Lower lobe of right lung (tissue), 2 donors: ENCODE measurements at places on chromosomes 1 and 21. TPM values are rescaled to one million over a fixed set of nuclear protein-coding genes. Genes with fewer than 3 reads are reported as not detected.

The RPE65 gene
- not detected for total RNA-seq

The SYT6 gene
- not detected for total RNA-seq

The SPRR1A gene
- total RNA-seq = not detected

The PTPRC gene
- total RNA-seq = 214 TPM

The DCDC2B gene
- total RNA-seq = 3.2 TPM

The SAMD13 gene
- total RNA-seq = 2.2 TPM

The CELF3 gene
- total RNA-seq = not detected

The AMY1B gene
- 5.8 TPM for total RNA-seq

The APCS gene
- total RNA-seq = not detected

- no peaks in the 10 kb centered on the region for H3K27me3 ChIP-seq
- H3K4me1 ChIP-seq = peaks cover 21% of the 10 kb centered on the region
- no peak for DNase-seq
- peaks cover 10% of the 10 kb centered on the region for H3K36me3 ChIP-seq
- no peak overlapping the region for H3K27ac ChIP-seq
Observed at GRCh38 chr21:43877936-43878575, 13.0 kb downstream of the AGPAT3 start.

GRCh38 chr1:70504821-70505193 lies 93.7 kb downstream of the CTH start:
- H3K27me3 ChIP-seq = no peaks in the 10 kb centered on the region
- no peak overlapping the region for H3K27ac ChIP-seq
- DNase-seq = no peak
- no peaks in the 10 kb centered on the region for H3K4me1 ChIP-seq
- no peaks in the 10 kb centered on the region for H3K36me3 ChIP-seq

- no peaks in the 10 kb centered on the region for H3K27me3 ChIP-seq
- no peak overlapping the region for H3K27ac ChIP-seq
- no peak overlapping the region for H3K4me3 ChIP-seq
- no peaks in the 10 kb centered on the region for H3K36me3 ChIP-seq
Observed at GRCh38 chr1:201769966-201770365, 59.0 kb upstream of the IPO9 start.

- H3K27me3 ChIP-seq = no peaks in the 10 kb centered on the region
- no peak for DNase-seq
- H3K4me1 ChIP-seq = peaks cover 39% of the 10 kb centered on the region
- no peaks in the 10 kb centered on the region for H3K36me3 ChIP-seq
Observed at GRCh38 chr1:203559523-203559922, 65.6 kb downstream of the OPTC start.

DNA sequence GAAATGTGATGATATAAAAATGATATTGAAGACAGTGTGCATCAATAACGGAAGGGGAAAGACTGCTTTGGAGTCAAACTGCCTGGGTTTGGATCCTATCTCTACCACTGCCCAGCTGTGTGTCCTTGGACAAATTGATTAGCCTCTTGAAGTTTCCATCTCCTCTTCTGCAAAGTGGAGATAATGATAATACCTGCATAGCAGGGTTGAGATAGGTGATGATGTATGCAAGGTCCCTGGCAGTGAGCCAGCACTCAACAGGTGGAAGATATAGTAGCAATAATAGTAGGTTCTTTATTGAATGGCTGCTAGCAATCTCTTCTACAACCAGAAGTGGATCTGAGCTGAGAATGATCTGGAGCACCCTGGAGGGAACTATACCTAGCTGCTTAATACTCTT lies 166.7 kb downstream of the MIS18A start:
- H3K27ac ChIP-seq = no peak overlapping the region
- DNase-seq = no peak
- H3K4me3 ChIP-seq = no peak overlapping the region
- no peaks in the 10 kb centered on the region for H3K27me3 ChIP-seq

- H3K4me3 ChIP-seq = no peak overlapping the region
- no peaks in the 10 kb centered on the region for H3K36me3 ChIP-seq
- peaks cover 6% of the 10 kb centered on the region for H3K27me3 ChIP-seq
- no peak for DNase-seq
- no peak overlapping the region for H3K27ac ChIP-seq
Observed at GRCh38 chr1:4594286-4594991, 60.0 kb upstream of the AJAP1 start.

DNA sequence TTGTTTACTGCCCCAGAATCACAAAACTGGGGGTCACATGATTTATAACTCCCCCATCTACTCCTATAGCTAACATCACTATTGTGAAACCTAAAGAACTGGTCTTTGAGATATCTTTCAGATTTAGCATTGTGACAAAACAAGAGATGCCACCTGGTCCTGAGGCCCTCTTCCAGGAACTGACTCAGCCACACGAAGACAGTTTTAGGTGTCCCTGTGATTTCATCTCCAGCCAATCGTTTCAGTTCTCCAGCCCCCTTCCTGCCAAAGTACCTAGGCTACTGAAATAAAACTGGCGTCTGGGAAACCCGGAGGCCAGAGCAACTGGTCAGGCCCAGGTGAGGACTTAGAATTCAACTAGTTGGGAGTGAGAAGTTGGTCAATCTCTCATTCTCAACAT lies 36.6 kb downstream of the TBX19 start:
- H3K4me3 ChIP-seq = no peak overlapping the region
- H3K4me1 ChIP-seq = no peaks in the 10 kb centered on the region
- DNase-seq = no peak

DNA sequence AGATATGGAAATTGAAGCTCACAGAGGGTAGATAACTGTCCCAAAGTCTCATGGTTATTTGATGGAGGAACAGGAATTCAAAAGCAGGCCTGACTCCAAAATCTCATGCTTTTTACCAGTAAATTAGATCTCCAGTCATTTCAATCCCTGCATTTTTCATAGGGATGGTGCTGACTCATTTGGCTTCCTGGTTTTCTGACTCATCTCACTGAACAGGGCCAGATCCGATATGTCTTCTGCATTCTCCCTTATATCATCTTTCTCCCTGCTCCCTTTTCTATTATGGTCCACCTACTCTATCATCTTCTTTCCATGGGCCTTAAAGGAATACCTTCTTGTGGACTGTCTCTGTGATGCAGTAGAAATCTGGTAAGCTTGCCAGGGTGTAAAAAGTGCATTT lies 187.2 kb downstream of the FGGY start:
- DNase-seq = no peak
- no peaks in the 10 kb centered on the region for H3K4me1 ChIP-seq
- H3K27ac ChIP-seq = no peak overlapping the region
- H3K36me3 ChIP-seq = no peaks in the 10 kb centered on the region
- no peaks in the 10 kb centered on the region for H3K27me3 ChIP-seq

- no peaks in the 10 kb centered on the region for H3K27me3 ChIP-seq
- H3K27ac ChIP-seq = no peak overlapping the region
- H3K36me3 ChIP-seq = peaks cover 43% of the 10 kb centered on the region
- no peak overlapping the region for H3K4me3 ChIP-seq
Observed at GRCh38 chr1:88800382-88801051, 90.8 kb downstream of the GTF2B start.

GRCh38 chr1:233614743-233615521 lies 1.0 kb downstream of the KCNK1 start:
- H3K36me3 ChIP-seq = no peaks in the 10 kb centered on the region
- DNase-seq = no peak
- H3K4me1 ChIP-seq = no peaks in the 10 kb centered on the region
- peak overlapping the region; percentile 76 for H3K27ac ChIP-seq

DNA sequence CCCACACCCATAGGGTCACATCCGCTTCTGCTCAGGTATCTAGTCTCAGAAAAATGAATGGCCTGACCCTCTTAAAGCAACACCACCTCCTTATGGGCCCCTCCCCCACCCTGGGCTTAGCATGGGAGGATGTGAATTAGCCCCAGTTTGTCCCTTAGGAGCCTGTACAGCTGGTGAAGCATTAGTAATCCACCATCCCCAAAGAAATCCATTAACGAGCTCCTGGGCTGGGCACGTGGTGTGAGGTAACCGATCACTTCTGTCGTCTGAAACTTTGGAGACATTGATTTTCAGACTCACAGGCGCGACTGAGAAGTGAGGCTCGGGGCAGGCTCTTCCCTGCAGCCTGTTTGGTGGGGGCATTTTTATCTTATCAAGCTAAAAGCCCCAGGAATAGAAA lies 10.5 kb downstream of the RASSF5 start:
- no peak overlapping the region for H3K27ac ChIP-seq
- H3K27me3 ChIP-seq = no peaks in the 10 kb centered on the region
- no peak overlapping the region for H3K4me3 ChIP-seq
- H3K36me3 ChIP-seq = no peaks in the 10 kb centered on the region
- no peak for DNase-seq

DNA sequence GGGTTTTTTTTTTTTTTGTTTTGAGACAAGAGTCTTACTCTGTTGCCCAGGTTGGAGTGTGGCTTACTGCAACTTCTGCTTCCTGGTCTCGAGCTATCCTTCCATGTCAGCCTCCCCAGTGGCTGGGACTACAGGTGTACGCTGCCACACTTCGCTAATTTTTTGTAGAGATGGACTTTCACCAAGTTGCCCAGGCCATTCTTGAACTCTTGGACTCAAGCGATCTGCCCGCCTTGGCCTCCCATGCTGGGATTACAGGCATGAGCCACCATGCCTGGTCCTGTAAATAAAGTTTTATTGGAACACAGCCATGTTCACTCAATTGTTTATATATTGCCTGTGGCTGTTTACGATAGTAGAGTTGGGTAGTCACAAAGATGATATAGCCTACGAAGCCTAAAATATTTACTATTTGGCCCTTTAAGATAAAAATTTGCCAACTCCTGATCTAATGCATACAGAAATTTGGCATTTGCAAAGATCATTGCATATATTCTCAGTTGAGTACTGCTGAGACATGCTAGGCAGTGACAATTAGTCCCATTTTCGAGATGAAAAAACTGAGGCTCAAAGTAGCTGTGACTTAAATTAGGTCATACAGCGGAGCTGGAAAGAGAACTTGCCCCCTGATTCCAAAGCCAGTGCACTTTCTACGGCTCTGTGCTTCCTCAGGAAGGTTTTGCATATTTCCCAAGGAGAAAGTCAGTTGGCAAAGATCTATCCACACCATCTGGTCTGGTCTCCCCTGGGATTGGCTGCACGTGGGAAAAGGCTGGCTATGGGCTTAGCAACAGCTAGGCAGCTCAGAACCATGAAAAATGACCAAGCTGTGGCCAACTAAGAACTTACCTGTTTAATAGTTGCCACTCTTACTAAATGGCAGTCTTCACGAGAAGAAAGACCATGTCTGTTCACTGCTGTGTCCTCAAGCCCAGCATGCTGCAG lies 19.4 kb downstream of the MECR start:
- no peak for DNase-seq
- H3K27me3 ChIP-seq = no peaks in the 10 kb centered on the region
- no peaks in the 10 kb centered on the region for H3K4me1 ChIP-seq

GRCh38 chr1:2299131-2299627 lies 71.1 kb downstream of the SKI start:
- peaks cover 80% of the 10 kb centered on the region for H3K4me1 ChIP-seq
- H3K27ac ChIP-seq = peak overlapping the region; percentile 93
- H3K4me3 ChIP-seq = peak overlapping the region; percentile 46
- peaks cover 14% of the 10 kb centered on the region for H3K36me3 ChIP-seq
- peak; percentile 78 for DNase-seq

DNA sequence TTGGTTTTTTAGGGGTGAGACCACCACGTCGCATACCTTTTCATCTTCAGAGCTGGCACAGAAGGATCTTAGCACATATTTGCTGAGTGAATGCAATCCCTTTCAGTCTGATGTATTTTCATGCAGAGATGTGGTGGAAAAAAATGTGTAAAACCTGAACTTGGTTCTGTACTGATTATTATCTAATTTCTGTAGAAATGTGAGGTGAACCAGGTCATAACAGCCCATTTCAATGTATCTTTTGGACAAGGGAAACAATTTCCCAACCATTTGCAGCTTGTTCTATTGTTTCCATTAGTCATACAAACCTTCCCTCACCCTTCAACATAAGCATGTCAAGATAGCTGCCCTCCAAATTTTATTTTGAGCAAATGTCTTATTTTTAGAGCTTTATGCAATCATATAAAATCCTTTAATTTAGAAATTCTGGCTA lies 46.8 kb upstream of the RUNX1 start:
- H3K4me3 ChIP-seq = no peak overlapping the region
- H3K27ac ChIP-seq = no peak overlapping the region
- no peaks in the 10 kb centered on the region for H3K36me3 ChIP-seq
- H3K27me3 ChIP-seq = no peaks in the 10 kb centered on the region

GRCh38 chr1:223708001-223708359 lies 4.4 kb upstream of the CAPN2 start:
- H3K27ac ChIP-seq = peak overlapping the region; percentile 71
- no peak for DNase-seq
- no peaks in the 10 kb centered on the region for H3K27me3 ChIP-seq
- no peak overlapping the region for H3K4me3 ChIP-seq

DNA sequence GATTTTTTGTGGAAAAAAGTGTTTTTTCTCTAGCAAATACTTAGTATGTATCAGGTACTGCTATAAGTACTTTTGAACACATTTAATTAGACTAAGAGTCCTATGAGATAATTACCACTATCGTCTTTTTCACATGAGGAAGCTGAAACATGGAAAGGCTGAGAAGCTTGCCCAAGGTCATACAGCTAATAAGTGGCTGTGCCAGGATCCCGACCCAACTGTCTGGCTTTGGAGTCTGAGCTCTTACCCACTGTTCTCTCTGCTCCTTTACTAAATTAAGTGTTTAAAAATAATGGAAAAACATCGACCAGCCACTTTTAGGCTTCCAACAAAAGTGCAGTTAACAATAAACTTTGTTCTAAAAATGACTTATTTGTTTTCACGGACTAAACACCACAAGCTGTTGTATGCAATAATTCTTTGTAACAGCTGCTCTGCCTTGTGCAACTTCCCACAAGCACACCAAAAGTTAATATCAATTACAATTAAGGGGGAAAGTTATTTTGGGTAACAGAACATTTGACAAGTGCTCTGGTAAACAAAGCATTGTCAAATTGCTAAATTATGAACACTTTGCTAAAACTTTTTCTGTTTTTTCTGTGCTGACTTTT lies 75.7 kb downstream of the CRB1 start:
- no peak overlapping the region for H3K27ac ChIP-seq
- no peak for DNase-seq
- H3K4me1 ChIP-seq = no peaks in the 10 kb centered on the region
- H3K27me3 ChIP-seq = no peaks in the 10 kb centered on the region
- no peak overlapping the region for H3K4me3 ChIP-seq
- no peaks in the 10 kb centered on the region for H3K36me3 ChIP-seq

DNA sequence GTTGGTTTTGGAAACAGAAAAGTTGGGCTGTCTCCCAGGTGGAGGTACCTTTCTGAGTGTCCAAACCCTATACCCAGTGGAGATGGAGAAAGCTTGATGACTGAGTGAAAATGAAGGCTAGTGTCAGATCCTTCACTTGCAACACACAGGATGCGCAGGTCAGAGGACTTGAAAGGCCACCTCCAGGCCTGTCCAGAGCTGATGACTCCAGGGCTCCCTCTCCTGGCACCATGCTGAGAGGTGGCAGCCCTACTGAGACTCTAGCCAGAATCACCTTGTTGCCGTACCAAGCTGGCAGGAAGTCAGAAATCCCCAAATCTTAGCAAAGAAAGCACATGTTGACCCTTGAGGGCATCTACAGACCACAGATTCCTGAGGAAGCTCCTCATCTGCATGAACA lies 16.4 kb downstream of the KNCN start:
- H3K36me3 ChIP-seq = no peaks in the 10 kb centered on the region
- H3K4me3 ChIP-seq = no peak overlapping the region
- H3K27me3 ChIP-seq = peaks cover 57% of the 10 kb centered on the region
- no peak overlapping the region for H3K27ac ChIP-seq
